ENCODE measurements at places on chromosomes 5 and 9.

GRCh38 chr9:13607481-13608441 lies 328.3 kb upstream of the MPDZ start:
- no peak for DNase-seq

DNA sequence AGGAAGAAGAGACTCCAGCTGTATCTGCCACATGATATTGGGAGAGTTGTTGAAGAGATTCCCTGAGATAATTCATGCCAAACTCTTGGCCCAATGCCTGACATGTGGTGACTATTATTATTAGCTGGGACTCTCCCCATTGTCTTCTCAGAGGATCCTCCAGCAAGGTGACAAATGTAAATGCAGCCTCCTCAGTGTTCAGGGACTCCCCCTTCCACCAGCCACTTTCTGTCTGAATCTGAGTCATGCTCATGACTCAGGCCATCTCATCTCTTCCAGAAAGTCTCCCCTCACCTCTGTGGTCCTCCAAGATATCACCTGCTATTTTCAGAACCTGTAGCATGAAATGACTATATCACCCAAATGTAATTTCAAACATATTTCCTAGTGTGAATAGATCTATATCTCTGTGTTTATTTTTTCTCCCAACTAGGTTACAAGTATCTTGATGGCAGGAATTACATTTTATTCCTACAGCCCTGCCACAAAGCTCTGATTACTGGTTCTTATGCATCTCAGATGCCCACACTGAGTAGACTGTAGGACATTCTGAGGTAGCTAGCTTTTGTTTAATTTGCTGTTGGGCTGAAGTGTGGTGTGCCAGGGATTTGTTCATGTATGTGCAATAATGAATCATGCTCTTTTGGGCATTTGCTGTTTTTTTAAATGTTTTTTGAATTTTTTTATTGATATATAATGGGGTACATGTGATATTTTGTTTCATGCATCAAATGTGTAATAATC lies 126.6 kb upstream of the IL12B start:
- DNase-seq: peak; percentile 13

- DNase-seq: no peak
Observed at GRCh38 chr9:2955575-2955974, 111.7 kb upstream of the PUM3 start.

GRCh38 chr9:114856215-114856941 lies 50.5 kb upstream of the TNFSF15 start:
- DNase-seq: no peak

DNA sequence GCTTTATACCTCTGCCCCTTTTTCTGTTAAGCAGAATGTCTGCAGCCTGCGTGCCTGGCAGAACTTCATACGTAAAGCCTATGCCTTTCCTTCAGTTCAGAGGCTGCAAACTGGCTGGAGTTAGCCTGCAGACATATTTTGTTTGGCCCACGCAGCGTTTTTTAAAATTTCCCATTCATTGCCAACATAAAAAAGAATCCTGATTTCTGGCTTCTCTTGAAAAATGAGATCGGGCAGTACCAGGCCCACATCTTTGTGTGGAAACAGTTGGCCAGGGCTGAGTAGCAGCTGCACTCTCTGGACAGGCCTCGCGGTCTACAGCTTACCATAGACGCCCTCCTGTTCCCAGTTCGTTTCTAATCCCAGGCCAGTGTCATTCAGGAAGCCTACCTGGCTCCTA lies 104.4 kb downstream of the SMARCA2 start:
- no peak for DNase-seq

DNA sequence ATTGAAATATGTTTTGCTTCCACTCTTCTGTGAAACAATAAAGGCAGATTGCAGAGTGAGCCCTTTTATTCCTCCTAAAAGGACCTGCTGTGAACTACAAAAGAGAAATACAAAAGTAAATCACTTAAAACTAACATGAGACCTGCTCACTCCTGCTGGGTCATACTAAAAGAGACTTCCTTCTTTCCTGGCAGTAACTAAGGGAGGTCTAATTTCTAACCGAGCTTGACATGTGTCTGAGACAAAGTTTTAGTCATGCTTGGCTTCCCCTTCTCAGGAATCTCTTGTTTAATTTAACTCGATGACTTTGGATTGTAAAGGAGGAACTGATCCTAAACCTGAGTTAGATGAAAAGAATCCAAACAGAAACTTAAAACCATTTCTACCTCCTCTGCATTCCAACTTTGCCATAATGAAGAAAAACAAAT lies 86.4 kb upstream of the CDH6 start:
- DNase-seq: no peak

DNA sequence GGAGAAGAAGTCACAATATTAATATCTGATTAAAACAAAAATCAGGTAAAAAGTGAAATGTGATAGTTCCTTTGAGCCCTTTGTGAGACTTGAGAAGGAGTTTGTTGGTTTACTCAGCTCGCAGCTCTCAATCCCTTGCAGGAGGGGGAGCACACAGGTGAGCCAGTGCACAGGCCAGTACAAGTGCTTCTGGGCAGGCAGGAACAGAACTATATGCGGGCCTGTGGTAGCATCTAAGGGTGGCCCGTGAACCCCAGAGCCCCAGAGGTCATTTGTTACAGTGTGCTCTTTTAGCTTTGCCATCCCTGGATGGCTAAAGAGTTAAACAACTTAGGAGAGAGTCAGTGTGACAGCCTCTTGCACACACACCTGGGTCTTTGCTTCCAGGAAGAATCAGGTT lies 215.3 kb upstream of the EDIL3 start:
- DNase-seq: no peak

DNA sequence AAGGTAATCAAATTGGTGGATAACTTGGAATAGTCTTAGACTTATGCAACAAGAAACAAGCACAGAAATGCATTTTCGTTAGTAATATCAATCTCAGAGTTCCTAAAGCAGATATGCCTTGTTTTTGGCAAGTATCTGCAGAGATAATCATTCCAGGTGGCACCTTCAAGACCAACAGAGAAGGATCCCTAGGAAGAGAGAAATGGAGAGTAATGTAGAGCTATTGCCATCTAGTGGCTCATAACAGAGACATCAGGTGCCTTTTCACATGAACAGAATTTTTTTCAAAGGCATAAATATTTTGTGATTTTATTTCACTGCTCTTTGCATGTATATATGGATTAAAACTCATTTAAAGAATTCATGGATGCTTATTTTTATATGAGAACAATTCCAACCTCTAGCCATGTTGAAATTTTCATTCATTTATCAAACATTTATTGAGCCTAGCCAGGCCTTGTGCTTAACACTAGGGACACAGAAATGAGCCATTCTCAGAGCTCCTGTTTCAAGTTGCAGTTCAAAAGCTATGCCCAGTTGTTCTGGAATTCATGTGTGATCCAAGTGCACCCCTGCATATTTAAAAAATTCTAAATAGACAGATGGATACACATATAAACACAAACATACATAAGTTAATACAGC lies 117.5 kb upstream of the OR13F1 start:
- DNase-seq: peak; percentile 22

DNA sequence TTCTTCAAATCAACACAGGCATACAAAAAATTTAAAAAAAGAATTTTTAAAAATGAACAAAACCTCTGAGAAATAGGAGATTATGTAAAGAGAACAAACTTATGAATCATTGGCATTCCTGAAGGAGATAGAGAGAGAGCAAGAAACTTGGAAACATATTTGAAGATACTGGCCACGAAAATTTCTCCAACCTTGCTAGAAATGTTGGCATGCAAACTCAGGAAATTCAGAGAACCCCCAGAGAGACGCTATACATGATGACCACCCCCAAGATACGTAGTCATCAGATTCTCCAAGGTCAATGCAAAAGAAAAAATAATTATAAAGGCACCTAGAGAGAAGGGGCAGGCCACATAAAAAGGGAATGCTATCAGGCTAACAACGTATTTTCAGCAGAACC lies 472.5 kb downstream of the MTRR start:
- DNase-seq: no peak

DNA sequence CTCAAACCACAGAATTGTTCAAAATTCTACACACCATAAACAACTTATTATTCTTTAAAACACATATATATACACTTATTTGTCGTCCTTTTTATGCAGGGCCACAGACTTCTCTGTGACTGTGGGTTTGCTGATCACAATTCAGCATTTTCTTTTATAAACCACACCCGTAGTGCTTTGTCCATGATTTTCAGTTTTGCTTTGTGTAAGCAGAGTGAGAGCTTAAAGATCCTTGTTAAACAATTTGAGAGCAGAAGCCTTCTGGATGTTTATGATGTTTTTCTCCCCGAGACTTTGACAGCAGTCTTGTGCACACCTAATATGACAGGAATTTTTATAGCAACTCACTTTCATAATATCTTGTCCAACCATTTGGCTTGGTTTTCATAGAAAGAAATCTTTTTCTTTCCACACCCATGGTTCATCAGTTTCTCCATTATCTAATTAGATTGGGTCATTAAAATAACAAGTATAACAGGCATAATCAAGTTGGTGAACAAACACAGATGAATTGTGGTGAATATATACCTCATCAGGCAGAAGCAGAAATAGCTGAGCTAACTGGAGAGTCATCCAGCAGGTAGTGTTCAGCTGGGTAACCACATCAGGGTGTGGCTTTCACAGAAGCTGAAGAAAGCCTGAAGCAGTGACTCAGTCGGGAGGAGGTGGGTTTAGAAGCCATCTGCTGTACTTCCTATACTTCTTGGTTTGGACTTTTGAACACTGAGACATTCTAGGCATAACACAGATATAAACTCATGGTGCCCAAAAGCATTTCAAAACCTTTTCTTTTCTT lies 232.8 kb downstream of the DOCK8 start:
- DNase-seq: peak; percentile 65

DNA sequence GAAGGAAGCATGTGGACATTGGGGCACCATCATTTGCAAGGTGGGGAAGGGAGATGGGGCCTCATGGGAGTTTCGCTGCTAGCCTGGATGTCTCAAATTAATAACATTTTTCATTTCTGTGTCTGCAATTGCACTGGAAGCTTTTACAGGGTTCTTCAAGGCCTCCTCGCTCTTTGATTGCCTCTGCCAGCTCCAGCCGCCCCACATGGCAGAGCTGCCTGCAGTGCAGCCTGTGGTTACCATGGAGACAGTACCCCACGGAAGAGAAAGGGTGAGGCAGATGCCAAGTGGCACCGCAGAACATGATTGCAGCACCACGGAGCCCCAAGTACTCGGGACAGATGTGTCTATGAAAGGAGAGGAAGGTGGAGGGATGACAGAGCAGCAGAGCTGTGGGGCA lies 25.4 kb downstream of the CTNND2 start:
- no peak for DNase-seq

DNA sequence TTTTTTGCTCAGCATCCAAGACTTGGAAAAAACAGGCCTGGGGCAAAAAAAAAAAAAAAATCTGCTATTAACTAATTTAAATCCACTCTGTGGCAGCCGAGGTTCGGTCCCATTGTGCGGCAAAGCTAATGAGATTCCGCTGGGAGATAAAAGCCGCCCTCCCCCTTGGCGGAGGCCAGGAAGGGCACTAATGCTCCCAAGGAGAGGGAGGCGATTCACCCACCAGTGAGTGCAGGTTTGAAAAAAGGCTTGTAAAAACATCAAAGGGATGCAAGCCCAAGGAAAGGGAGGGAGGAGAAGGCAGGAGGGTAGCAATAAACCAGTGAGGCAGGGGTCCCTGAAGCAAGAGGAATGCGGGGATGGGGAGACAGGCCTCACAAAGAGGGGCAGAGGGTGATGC lies 129.5 kb upstream of the RAPGEF1 start:
- DNase-seq: no peak

GRCh38 chr5:173798127-173798810 lies 89.9 kb upstream of the CPEB4 start:
- no peak for DNase-seq

Data from HCT116 (cell line).